MG63 (cell line): ENCODE measurements at places on chromosomes 3 and 15. TPM values are rescaled to one million over a fixed set of nuclear protein-coding genes. Genes with fewer than 3 reads are reported as not detected.

SLC51B gene
- not detected in 2 replicates for total RNA-seq

GRCh38 chr3:96734273-96735009 is 80.0 kb upstream of the EPHA6 start:
- DNase-seq: no peak

- no peak for DNase-seq
Measured at GRCh38 chr3:27368831-27369607, at the start of gene NEK10. NEK10 (minus strand) TSS chr3:27369383; CDS start chr3:27352882, 16,501 bp downstream.

DNA sequence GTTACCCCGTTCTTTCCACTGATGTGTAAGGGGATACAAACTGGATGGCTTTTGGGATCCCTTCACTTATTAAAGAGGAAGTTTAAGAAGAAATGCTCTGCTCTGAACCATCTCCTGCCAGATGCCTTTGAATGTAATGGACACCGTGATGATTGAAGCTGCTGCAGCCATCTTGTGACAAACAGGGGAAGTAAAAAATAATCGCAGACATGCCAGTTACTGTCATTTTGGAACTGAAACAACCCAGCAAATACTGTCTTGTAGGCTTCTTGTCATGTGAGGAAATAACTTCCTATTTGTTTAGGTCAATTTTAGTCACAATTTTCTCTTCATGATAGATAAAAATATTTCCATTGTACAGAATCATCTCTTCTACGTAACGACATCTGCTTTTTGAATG is 224.0 kb downstream of the CHL1 start:
- DNase-seq: no peak

GRCh38 chr3:84724877-84725276 is 233.9 kb upstream of the CADM2 start:
- DNase-seq: peak; percentile 48

LRTM1 gene
- not detected in 2 replicates for total RNA-seq

DNA sequence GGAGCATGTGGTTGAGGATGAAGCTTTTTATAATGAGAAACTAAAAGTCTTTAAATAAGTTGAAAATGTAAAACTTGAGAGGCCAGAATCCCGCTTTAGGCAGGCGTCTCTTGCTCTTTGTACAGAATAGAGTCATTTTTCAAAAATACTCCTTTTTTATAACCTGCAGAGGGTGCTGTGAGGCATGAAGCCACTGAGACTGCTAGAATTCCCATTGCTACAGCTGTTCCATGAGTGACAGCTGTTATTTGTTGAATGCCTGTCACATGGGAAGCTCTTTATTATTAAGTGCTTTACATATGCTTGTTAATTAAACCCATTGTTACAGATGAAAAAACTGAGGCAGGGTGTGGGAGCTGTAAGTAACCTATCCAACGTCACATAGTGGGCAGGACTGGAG is 18.5 kb downstream of the MINAR1 start:
- no peak for DNase-seq

DNA sequence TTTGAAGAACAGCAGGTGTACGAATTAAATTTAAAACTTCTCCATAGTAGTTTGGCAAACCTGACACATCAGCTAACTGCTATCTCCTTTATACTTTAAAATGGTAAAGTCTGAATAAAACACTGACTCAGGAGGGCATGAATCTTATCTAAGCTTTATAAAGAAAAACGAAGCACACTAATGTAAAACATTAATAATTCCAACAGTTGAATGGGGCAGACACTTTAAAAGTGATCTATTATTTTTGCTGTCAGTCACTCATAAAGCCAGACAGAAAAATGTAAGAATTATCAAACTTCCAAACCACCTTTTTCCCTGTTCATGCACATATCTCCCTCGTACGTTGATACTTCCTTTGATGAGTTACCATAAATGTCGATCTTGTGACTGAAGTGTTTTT is 2.6 kb downstream of the ARF4 start:
- DNase-seq: no peak

- no peak for DNase-seq
Measured at GRCh38 chr3:78726545-78726944, 1041.3 kb downstream of the ROBO1 start.
